ENCODE measurements at places on chromosomes 3 and 15.

DNA sequence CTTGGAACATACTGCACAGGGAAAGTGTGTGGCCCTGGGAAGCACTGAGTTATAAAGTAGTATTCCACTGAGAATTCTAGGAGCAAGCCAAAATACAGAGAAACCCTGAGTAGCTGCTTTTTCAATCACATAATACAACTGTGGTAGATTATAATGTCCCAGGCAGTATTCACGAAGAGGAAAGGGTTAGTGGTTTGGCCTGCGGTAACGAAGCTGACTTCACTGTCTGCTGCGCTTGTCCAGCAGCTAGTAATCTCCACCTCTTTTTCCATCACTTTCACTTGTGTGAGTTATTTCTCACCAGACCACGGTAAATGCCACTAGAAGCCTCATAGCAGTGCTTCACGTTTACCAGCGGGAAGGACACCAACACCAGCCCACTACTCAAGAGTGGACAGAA lies 34.4 kb downstream of the RPL39L start:
- DNase-seq = no peak

GRCh38 chr3:171072432-171072831 lies 45.9 kb upstream of the SLC2A2 start:
- no peak for DNase-seq

DNA sequence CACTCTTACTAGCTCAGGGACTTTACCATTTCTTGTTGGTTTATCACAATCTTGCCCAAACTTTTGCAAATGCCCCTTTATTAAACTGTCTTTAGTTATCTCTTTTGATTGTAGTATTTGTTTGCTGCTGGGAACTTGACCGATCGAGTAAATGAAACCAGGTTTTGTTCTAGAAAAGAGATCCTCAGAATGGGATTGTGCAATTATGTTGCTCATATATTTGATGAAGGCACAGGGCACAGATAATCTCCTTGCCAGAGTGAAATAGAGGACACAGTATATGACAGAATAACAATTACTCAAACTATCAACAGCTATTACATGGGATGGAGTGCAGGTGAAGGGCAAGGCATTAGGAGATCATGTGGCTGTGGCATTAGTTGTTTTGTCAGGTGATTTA lies 216.6 kb upstream of the RASGRP1 start:
- no peak for DNase-seq

GRCh38 chr3:116341381-116341780 lies 103.9 kb downstream of the LSAMP start:
- no peak for DNase-seq

Measured in stimulated activated CD8-positive, alpha-beta memory T cell treated with anti-CD3 and anti-CD28 coated beads, Interleukin-4, amount 100 ng/mL, for 1 hour (primary cell).